ENCODE measurements at places on chromosomes 6 and 20.

DNA sequence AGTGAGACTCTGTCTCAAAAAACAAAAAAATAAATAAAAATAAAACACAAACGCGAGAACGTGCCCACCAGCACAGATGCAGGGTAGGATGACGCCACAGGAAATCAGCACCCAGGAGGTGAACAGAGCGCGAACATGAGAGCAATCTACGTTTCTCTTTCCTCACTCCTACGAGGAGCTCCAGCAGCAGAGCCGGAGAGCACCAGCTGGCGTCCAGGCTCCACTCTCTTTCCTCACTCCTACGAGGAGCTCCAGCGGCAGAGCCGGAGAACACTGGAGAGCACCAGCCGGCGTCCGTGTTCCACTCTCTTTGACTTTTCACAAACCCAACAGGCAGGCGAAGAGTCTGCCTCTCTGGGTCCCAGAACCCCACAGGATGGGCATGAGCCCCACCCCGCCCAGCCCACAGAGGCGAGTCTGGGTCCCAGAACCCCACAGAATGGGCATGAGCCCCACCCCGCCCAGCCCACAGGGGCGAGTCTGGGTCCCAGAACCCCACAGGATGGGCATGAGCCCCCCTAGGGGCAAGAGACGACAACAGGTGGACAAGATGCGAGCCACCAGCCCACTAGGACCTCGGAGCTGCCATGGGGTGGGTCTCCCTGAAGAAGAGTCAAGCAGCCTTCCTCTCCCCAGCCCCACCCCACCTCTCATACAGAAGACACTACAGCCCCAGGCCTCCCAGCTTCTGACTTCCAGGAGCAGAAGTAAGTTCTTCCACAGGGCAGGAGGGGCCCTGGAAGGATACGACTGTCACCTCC, 20.2 kb downstream of the ZBTB46 start:
- DNase-seq, result no peak

GRCh38 chr20:52075400-52075799, 116.2 kb downstream of the ZFP64 start:
- no peak for DNase-seq

DNA sequence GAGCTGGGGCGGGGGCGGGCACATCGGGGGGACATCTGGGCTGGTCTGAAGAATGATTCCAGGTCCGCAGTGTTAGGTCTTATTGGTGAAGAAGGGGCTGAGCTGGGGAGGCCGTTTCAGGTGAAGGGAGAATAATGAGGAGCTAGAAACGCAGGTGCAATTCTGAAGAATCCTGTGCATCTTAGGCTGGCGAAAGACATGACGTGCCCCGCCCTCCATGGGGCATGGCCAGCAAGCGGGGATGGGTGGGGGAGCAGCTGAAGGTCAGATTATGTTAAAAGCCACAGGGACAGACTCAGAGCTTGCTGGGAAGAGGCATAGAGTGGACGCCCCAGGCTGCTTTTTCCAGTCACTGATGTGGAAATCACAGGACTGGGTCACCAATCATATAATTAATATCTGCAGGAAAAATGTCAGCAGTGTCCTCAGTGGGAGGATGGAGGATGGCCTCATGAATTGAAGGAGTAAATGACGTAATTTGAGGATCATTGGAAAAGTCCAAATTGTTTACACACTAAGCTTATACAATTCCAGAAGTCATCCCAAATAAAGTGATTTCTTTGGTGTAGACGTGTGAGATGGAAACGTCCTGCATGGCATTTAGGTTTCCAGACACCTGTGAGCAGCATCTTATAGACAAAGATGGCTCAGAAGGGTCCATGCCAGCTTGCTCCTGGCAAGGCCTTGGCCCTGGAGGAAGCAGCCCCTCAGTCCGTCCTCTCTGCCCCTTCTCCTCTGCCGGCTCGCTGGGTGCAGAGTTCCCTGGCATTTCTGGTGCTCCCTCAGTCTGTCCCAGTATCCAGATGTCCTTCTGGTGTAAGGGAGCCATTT, 109.6 kb upstream of the FRMD1 start:
- DNase-seq, result no peak

GRCh38 chr6:148650941-148651505, 95.8 kb upstream of the UST start:
- DNase-seq, result no peak

- DNase-seq, result no peak
Measured at GRCh38 chr6:90160013-90160412, 136.6 kb downstream of the BACH2 start.

- DNase-seq, result no peak
Measured at GRCh38 chr6:89613790-89614189, 24.8 kb downstream of the LYRM2 start.

- DNase-seq, result no peak
Measured at GRCh38 chr6:111559188-111560097, 46.2 kb downstream of the TRAF3IP2 start.

DNA sequence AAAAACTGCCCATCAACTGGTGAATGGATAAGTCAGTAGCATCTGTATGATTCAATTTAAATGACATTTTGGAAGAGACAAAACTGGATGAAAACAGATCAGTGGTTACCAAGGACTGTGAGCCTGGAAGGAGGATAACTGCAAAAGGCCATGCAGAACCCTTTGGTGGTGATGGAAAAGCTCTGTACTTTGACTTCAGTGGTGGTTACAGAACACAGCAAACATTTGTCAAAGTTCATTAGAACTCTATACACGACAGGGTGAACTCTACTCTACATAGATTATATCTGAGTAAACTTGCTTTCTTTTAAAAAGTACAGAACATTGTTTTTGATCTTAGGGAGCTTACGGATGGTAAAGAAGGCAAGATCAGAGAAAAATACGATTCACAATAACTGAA, 111.9 kb upstream of the HTR1E start:
- no peak for DNase-seq

DNA sequence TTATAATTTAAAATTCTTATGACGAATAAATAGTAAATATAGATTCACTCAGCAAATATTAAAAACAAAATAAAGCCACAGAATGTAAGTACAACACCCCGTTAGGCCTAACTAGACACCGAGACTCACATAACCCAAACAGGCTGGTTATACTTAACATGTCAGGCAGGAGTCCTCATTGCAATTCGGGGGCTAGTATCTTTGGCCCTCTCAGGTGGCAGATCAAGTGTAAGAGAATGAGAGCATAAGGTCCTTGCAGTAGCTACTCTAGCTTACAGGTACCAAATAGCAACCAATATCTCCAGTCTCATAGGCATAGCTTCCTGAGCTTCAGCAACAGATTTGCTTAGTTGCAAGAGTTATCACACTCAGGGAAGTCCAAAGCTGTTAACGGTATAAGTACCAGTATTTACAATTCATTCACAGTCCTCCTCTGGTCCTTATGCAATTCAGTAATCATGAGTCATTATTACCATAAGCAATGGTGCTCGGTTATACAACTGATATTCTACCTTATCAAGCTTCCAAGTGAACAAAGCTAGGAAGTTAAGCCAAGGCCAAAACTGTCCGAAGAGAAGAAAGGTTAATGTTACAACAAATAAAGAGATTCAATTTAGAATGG, 20.1 kb downstream of the REV3L start:
- DNase-seq, result no peak

DNA sequence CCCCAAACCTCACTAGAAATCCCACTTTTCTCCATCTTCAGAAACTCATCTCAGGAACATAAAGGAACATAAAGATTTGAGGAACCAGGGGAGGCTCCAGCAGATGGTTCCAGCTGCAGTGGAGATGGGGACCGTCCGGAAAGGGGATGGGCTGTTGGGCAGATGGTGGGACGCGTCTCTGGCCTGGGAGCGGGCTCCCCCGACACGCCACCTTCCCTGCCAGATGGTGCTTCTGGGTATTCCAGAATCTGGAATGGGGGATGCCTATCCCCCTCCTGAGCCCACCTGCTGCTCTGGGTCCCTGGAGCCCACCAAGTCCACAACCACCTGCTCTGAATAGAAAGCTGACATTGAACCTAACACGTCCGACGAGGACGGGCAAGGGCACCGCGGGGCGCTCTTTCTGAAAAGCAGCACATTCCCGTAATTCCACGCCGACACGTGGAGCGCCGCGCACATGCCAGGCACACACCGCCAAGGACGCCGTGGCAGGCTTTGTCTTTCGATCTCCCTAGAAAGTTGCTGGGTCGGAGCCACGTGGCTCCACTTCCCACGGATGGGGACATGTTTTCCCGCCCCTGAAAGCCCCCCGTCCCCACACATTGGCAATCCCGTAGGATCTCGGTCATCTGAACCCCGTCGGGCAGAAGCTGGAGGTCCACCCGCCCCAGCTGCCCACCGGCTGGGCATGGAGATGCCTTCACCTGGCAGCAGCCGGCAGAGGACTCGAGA, 27.3 kb downstream of the SLC2A4RG start:
- DNase-seq, result no peak

- DNase-seq, result no peak
Measured at GRCh38 chr6:35808688-35809087, 3.5 kb downstream of the LHFPL5 start.

GRCh38 chr6:170152989-170153388, 137.9 kb downstream of the DLL1 start:
- DNase-seq, result no peak

- no peak for DNase-seq
Measured at GRCh38 chr20:12721636-12722035, 287.1 kb upstream of the SPTLC3 start.

- no peak for DNase-seq
Measured at GRCh38 chr6:154113392-154113791, 74.4 kb downstream of the OPRM1 start.

DNA sequence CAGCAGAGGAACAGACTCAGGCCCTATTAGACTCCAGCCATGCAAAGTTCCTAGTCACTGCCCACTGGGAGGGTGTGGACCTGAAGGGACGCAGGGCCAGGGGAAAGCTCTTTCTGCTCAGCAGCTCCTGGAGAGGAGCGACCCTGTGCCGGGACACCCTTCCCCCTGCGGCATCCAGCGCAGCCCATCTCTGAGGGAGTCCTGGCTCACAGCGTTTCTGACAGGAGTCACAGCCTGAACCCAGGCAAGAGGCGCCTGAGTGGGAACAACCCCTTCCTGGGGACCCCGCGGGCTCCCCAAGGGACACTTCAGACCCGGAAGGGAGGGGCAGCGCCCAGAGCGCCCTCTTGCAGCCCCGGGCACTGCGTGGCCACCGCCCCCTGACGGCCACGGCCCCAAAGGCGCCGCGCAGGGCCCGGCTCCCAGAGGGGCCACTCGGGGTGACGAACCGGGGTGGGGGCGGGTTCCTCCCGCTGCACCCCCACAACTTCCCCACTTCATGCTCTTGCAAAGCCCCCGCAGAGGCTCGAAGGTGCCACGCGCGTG, 862 bp downstream of the UCKL1 start:
- DNase-seq, result no peak

DNA sequence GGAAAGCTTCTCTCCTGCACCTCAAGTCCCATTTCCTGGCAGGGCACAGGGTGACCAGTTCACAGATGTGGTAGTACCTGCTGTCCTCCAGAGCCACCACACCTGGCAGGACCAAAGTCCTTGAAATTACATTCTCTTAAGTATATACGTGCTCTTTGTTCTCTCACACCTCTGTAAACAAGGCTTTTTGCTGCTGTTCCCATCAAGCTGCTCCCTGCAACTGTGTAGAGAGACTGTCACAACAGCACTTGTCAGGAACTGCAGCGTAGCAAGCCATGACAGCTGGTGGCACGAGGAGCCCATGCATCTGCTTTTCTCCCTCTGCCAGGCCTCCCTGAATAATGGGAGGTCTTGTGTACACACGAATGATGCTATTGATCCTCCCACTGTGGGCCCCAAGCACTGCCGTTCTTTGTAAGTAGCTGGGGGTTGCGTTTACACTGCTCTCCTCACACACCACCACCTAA, 431.8 kb downstream of the CD83 start:
- no peak for DNase-seq

- DNase-seq, result no peak
Measured at GRCh38 chr6:65667916-65668656, 38.9 kb downstream of the EYS start.
